ENCODE measurements at places on chromosomes 13 and 19.

- DNase-seq = no peak
Measured at GRCh38 chr13:95505986-95506385, 46.5 kb upstream of the CLDN10 start.

DNA sequence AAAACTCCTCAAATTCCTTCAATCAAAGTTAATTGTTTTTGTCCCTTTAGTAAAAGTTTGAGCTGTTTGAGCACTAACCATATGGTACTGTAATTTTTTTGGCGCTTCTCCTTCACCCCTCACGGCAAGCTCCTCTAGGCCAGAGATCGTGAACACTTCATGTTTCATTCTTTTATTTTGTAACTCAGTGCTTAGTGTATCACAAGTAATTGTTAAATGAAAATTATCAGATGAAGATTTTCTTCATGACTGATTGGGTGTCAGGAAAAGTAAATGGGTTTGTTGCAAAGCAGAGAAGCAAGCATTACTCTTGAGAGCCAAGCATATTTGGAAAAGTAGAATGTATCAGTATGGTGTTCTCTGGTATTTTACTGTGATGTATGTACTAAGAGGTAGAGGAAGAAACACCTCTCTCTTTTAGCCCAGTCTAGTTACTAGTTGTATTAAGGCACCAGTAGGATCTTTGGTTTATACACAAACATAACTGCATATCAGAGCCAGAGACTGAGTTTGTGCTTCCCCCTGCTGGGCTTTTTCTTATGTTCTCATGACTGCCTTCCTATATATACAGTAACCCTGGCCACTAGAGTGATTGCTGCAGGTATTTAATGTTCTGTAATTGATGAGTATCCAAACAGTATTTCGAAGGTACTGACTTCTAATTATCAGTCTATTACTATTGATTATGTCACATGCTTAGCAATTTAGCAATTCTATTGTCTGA, 202.3 kb upstream of the KLHL1 start:
- DNase-seq = peak; percentile 51

GRCh38 chr13:22938576-22938975, 242.2 kb upstream of the SGCG start:
- DNase-seq = no peak

- no peak for DNase-seq
Measured at GRCh38 chr13:48113756-48114130, 18.8 kb upstream of the MED4 start.

DNA sequence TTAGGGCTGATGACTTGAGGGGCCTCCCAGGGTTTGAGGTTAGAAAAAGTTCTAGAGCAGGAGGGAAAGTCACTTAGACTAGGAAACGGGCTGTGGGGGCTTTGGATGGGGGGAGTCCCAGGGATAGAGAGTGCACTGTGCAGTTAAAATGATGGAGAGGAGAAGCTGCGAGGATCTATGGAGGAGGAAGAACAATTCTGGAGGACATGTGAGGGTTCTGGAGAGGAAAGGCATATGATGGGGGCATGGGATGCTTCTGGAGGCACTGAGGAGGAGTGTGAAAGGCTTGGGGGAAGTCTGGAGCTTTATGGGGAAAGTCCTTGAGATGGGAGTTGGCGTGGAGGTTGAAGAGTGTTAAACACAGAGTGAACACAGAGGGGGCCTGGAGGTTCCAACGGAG, 2.2 kb downstream of the KCNC3 start:
- no peak for DNase-seq

- DNase-seq = peak; percentile 40
Measured at GRCh38 chr13:28610996-28611395, 47.9 kb upstream of the POMP start.

DNA sequence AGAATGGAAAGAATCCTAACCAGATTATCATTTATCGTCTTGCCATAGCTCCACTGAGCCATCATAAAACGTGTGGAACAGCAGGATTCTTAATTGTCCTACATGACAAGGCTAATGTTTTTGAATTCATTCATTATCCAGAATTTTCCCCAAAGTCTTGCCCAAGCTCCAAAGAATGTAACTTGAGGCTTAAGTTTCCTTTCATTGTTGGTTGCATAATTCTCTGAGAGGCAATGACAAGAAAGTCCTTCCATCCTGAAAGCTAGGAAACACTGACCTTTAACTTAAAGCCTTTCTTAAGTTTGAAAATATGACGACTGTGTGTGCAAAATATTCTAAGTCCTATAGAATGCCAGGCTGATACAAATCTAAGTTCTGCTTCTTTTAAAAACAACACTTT, 546.1 kb downstream of the SUCLA2 start:
- no peak for DNase-seq

DNA sequence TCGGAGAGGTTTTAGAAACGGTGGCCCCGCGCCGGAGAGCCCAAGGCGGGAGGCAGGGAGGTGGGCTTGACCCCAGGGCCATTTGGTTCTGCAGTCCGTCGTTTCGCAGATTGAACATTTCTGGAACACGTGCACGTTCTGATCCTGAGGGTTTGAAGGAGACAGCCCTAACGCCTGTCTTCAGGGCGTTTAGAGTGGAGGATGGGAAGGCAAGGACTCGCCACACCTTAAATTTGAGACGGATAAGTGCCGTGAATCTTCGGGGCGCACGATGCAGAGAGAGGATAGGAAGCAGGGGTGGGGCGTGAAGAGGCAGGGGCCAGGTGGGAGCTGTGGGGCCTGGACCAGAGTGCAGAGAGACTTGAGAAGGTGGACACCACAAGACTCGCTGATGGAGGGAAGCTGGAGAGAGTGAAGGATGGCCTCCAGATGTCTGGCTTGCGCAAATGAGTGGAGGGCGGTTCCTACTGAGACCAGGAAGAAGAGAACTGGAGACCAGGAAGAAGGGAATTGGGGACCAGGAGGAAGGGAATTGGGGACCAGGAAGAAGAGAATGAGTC, 804 bp upstream of the MIER2 start:
- no peak for DNase-seq

DNA sequence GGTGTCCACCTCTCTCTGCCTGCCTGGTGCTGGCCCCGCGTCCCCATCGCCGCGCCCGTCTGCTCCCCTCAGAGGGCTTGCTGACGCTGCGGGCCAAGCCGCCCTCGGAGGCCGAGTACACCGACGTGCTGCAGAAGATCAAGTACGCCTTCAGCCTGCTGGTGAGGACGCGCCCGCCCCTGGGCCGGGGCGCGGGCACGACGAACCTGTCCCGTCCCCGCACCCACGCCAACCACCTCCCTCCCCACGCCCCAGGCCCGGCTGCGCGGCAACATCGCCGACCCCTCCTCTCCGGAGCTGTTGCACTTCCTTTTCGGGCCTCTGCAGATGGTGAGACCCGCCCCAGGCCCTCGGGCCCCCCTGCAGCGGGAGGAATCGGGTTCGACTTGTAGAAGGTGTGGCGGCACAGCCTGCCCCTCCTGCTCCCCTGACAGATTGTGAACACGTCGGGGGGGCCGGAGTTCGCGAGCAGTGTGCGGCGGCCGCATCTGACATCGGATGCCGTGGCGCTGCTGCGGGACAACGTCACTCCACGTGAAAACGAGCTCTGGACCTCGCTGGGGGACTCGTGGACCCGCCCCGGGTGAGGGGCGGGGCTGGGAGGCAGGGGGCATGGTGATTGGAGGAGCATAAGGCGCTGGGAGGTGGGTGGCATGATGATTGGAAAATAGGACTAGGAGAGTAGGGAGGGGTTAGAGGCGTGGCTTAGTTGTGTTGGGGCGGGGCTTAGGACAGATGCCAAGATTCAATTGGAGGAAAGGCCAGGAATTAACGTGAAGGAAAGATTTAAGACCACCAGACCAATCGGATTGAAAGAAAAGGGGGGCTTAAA, 6.6 kb downstream of the EPS8L1 start:
- DNase-seq = peak; percentile 43

DNA sequence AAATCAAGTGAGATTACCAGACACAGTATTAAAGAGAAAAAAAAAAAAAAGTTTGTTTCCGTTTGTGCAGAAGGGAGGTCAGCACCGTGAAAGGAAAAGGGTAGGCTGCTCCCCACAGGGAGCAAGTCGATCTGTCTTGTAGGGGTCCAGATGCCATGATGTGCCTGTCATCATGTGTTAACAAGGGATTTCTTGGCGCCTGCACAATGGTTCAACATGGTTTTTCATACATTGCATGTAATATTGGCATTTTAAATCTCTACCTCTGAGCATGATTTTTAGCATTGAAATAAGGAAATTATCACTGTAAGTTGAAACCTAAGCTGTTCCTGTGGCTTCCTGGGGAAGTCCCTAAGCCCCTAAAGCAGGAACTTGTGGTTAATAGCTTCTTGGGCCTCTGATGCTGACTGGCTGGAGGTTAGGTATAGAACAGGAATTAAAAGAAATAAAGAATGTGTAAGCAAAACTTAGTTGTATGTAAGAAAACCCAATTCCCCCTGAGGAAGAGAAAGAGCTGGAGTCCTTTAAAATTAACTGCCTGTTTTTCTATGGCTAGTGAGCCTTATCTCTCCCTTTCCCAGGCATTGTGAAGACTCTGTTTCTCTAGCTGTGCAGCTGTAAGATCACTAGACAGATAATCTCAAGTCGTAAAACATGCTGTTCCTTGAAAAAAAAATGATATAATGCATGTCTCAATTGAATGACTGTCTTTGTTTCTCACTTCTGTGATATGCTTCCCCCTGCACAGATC, 7.4 kb upstream of the FCGBP start:
- DNase-seq = peak; percentile 67

- no peak for DNase-seq
Measured at GRCh38 chr19:15780610-15781418, 6.6 kb upstream of the OR10H5 start.

Data from ELR (cell line).